ENCODE measurements at places on chromosomes 11 and 22.

DNA sequence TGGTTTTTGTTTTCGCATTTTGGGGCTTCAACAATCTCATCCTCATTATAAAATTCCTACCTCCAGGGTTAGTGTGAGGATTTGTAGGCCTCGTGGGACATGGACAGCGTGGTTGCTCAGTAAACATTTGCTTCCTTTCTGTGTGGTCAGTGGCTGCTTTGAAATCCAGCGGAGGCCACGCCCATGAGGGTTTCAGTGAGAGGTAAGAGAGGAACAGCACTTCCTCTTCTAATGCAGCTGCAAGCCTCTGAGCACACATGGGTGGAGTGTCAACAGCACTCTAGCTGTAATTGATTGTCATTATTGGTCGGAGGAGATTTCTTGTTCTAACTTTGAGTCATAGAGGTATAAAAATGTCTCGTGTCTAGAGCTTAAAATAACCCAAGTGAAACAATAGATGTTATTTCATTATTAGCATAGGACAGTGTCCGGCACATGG, 6.0 kb upstream of the ARHGAP42 start:
- no peak for DNase-seq

GRCh38 chr11:111069066-111069465, 176.5 kb upstream of the POU2AF2 start:
- DNase-seq: no peak

- DNase-seq: no peak
Measured at GRCh38 chr11:62033191-62034035, 66.0 kb upstream of the FTH1 start.

- DNase-seq: no peak
Measured at GRCh38 chr11:119347940-119348605, 1.6 kb upstream of the MFRP start.

DNA sequence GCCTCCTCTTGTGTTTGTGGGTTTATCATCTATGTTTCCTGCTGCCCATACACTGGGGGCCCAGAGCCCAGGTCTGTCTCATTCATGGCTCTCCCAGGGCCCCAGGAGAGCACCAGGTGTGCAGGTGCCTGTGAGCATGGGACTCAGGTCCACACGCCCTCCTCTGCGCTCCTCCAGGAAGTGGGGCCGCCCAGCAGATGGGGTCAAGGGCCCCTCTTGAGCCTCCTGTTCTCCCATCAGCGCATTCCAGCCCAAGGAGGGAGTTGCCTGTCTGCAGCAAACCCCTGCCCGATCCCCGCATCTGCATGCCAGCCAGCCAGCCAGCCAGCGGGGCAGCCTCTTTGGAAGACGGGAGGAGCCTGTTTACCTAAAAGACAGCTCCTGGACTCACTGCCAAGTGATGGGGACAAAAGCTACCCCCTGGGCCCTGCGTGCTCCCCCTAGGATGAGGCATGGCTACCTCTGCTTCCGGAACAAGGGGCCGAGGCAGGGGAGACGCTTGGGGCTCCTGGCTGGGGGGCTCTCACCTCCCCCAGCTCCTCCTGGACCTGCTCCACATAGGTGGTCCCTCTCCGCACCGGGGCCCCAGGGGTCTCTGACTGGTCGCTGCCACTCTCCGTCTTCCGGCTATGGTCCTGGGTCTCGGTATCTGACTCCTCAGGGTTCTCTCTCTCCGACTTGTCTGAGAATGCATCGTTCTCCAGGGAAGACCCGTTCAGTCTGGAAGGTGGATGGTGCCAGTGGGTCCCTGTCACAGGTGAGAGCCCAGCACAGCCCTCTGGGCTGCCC, 49.7 kb upstream of the CARS1 start:
- no peak for DNase-seq

DNA sequence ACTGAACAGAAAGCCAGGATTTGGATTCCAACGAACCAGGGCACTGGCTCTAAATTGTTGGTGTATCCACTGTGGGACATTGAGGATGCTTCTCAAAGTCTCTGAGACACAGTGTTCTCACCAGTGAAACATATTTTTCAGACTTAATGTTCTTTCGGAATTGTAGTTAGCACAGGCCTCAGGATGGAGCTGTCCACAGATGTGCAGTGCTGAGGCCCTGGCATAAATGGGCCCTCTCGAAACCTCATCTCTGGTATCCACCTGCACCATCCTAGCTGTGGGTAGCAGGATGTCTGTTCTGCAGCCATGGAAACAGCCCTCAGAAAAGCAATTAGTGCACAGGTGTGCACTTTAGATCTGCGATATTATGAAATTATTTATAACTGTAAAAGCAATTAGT, 656.8 kb downstream of the TBC1D22A start:
- DNase-seq: no peak

- no peak for DNase-seq
Measured at GRCh38 chr22:20808844-20809243, 34.9 kb downstream of the SERPIND1 start.

DNA sequence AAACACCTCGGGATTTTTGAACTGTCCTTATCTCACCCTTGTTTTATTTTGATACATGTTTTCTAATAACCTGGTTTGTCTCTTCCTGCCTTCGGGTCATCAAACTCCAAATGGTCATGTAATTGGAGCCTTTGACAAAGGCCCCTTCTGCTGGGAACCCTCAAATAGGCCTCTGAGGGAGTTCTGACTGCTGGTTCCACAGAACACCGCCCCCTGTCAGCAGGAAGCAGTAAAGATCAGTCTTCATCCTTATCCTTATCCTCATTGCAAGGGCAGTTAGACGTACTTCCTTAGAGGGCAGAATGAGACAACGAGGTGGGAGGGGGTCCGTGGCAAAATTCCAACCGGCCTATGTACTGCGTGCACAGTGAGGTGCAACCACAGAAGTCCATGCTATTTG, 12.1 kb downstream of the TRIM51 start:
- DNase-seq: no peak

- DNase-seq: no peak
Measured at GRCh38 chr11:83349296-83349695, 63.1 kb upstream of the CCDC90B start.

DNA sequence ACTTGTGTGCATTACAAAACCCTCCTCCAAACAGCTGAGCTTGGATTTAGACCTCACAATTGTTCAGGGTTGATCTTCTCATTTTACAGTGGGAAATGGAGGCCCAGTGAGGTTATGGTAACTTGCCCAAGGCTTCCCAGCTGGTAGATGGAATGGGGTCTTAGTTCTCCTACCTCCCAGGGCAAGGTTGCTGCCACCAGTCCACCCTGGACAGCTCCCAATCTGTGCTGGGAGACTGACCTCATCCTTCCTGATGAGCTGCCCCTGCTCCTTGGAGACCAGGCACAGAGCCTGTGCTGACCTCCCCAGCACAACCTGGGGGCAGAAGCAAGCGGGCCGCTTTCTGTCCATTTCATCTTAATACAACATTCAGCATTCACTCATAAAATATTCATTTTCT, 190.7 kb downstream of the ST3GAL4 start:
- no peak for DNase-seq

- no peak for DNase-seq
Measured at GRCh38 chr22:29255064-29255621, 12.6 kb downstream of the RHBDD3 start.

- DNase-seq: no peak
Measured at GRCh38 chr11:72813740-72814285, 398 bp upstream of the ATG16L2 start.

GRCh38 chr11:76322540-76322939, 58.4 kb downstream of the THAP12 start:
- DNase-seq: no peak

- DNase-seq: no peak
Measured at GRCh38 chr11:115684135-115684534, 179.9 kb upstream of the CADM1 start.

DNA sequence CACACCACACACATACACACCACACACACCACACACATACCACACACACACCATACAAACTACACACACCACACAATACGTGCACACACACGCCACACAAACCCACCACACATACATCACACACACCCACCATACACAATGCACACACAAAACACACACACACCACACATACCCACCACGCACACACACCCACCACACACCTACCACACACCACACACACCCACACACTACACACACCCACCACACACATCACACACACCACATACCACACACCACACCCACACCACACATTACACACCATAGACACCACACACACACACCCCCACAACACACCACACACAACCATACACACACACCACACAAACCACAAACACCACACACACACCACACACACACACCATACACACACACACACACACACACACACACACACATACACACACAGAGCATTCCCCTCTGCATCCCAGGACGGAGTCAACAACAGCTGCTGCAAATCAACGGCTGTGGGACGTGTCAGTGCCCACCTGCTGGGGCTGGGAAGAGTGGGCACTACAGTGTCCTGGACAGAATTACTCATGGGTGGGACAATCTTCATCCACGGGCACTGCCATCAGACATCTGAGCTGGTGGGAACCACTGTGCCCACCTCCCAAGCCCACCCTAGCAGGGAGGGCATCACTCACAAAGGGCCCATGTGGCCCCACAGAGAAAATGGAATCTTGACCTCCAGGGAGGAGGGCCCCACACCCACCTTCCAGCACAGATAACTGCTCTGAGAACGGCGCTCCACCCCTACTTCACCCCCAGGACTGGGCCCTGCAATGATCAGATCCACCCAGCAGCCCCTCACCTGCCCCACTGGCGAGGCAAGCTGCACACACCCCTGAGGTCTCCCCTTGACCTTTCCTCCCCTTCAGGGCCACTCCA, 8.4 kb downstream of the TP53I11 start:
- DNase-seq: no peak

GRCh38 chr11:77522215-77522614, 48.3 kb upstream of the PAK1 start:
- no peak for DNase-seq

DNA sequence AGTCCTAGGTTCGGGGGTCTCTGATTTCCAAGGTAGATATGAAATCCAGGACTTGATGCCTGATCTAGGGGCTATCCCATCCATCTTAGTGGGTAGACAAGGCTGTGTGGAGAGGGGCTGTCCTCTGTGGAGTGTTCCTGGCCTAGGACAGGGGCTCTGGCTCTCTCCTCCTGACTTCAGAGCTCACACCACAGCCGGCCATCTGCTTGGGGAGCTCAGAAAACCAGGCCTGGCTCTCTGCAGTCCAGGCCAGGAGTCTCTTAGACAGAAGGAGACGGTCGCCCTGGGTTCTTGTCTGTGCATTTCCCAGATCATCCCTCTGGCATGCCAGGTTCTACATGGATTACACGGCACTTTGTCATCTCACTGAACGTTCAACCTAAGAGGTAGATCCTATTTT, 17.9 kb downstream of the TUB start:
- DNase-seq: no peak

DNA sequence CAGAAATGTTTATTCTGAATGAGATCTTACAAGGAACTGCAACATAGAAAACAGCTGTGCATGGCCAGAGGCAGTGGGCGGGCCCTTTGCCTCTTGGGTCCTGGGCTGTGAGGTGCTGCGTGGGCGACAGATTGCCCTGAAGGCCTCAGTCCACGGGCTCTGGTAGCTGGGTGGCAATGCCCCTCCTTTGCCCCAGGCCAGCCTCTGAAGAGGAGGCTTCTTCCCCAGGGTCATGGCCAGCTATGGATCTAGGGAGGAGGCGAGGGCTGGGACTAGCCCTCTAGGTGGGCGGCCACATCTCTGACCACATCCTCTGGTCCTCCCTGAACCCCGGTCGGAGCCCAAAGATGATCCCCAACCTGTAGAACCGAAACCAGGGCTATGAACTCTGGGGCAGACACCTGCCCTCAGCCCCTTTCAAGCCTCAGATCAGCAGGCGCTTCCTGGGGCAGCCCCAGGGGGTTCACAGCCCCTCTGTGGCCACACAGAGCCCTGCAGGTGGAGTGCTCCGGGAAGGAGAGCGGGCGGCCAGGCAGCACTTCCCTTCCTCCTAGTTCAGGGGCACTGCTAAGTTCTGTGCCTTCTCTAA, 6.6 kb upstream of the CDC42BPG start:
- DNase-seq: no peak

GRCh38 chr22:29691636-29692326, 28.0 kb upstream of the CABP7 start:
- DNase-seq: no peak

DNA sequence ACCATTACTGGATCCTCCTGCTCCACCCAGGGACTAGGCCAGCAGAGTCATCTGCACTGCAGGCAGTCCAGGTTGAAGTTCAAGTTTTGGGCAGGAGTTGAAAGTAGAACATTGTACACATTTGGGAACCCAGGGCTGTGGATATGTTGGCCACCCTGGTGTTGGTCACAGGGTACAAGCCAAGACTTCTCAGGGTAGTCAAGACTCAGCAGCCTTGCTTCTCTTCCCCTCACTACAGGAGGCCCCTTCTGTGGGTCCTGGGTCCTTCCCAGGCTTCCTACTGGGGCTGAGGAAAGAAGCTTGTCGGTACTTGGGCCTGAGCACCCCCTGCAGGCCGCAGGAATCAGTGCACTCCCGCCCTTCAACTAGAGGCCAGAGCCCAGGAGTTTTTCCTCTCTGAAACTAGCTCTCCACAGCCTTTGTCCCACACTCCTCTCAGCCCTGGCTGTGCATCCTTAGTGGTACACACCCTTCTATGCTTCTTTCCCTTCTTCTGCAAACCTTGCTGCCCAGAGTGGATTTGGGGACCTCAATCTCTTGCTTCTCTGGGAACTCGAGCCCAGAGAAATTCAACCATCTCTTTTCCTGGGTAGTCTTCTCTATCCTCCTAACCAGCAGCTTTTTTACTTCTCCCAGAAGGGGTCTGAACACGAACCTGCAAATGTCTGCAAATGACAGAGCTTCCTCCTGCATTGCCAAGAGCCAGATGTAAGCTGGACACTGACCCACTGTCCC, 2.6 kb upstream of the HPX start:
- peak; percentile 17 for DNase-seq

DNA sequence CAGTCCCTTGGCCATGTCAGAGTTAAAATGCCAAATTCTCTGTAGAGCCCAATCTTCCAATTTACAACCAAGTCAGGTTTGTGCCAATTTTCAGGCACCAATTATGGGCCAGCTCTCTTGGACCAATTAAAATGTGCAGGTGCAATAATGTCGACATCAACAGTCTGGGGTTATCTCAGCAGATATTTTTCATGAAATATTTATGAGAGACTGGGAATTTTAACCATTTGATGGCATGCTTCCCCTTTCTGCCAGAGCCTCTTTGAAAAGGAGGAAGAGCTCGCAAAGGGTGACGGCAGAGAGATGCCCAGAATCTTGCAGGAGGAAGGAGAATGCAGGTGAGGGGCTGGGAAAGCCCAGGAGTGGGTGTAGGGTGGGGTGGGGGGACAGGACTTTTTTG, 100.8 kb upstream of the SYT13 start:
- no peak for DNase-seq

GRCh38 chr22:43994006-43994405, 30.1 kb upstream of the PARVB start:
- no peak for DNase-seq

GRCh38 chr11:102469196-102469821, 16.7 kb upstream of the TMEM123 start:
- no peak for DNase-seq
